Fibroblast of skin of back (primary cell): ENCODE measurements at places on chromosomes 1 and 21.
A peak's percentile ranks its signal among the peaks of the same experiment; 100 is the strongest.

DNA sequence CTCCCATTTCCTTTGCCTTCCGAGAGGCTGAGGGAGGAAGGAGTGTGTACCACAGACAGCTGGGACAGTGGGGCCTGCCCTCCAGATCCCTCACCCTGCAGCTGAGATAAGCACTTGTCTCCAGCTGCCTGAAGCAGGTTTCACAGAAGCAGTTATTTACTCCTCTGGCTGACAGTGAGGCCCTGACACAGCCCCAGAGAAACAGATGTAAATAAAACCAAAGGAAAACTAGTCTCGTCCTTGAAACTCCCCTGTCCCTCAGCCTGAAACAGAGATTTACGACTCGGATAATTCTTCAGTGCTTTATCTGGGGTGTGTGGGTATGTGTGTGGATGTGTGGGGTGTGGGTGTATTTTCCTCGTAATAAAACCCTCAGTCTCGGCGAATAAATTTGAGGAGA lies 181.1 kb downstream of the IGSF21 start:
- no peak for DNase-seq

DNA sequence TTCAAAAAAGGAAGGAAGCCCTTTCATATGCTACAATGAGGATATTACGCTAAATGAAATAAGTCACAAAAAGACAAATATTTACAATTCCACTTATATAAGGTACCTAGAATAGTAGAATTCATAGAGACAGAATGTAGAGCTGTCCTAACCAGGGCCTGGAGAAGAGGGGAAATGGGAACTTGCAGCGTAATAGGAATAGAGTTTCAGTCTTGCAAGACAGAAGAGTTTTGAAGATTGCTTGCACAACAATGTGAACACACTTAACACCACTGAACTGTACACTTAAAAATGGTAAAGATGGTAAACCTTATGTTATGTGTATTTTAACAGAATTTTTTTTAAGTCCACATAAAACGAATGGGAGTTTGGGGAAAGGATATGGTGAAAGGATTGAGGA lies 2.9 kb downstream of the CD1B start:
- DNase-seq = no peak

DNA sequence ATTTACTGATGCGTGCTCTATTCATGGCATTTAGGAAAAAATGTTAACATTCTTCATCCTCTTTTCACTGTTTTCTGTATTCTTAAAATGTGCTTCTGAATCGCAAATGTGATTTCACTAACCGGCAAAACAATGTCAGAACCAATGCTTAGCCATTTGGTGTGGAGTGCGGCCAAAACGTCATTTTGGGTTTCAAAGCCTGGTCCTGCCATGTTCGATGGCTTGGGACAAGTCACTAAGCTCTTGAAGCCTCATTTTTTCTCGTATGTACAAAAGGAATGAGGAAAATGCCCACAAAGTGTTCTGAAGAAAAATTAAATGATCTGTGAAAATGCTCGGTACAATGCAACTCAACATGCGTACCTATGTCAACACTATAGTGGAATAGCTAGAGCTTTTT lies 175.3 kb downstream of the APP start:
- DNase-seq = no peak

DNA sequence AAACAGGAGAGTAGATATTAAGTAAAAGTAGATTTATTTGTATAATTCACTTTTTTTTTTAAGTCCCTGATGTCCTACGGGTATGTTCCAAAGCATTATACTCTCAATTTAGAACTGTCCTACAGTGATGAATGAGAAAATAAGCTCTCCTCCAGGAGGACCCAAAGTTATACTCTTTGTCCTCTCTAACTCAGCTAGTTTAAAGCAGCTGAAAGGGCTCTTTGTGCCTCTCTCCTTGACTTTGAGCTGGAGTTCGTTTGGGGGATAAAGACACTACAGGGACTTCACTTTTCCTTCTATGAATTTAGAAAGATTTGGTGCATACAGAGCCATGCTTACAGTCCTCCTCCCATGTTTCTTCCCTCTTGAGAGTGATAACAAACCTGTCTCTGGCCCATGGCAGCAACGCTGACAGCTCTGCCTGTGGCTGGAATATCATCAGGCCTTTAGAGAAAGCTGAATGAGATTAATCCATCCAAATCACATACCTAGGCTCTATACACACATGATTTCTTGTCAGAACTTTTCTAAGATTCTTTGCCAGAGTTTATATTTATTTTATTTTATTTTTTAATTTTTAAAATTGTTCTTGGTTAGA lies 134.3 kb downstream of the PIK3R3 start:
- DNase-seq = no peak

DNA sequence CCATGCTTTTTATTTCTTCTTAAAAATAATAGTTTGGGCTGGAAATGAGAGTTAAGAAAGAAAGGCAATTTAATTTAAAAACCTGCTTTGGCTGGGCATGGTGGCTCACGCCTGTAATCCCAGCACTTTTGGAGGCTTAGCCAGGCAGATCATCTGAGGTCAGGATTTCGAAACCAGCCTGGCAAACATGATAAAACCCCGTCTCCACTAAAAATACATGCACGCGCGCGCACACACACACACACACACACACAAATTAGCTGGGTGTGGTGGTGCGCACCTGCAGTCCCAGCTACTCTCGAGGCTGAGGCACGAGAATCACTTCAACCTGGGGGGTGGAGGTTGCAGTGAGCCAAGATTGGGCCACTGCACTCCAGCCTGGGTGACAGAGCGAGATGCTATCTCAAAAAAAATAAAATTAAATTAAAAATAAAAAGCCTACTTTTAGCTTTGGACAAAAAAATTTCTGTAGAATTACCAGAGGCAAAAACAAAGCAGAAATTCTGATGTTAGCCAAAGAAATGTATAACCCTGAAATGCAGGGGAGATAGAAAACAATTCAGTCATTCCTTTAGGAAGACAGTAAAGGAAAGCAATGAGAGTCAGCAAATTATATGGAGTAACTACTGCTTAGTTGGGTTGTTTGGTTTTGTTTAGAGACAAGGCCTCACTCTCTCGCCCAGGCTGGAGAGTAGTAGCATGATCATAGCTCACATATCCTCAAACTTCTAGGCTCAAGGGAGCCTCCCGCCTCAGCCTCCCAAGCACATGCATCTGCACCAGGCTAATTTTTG lies 15.7 kb upstream of the IPP start:
- no peak for DNase-seq

DNA sequence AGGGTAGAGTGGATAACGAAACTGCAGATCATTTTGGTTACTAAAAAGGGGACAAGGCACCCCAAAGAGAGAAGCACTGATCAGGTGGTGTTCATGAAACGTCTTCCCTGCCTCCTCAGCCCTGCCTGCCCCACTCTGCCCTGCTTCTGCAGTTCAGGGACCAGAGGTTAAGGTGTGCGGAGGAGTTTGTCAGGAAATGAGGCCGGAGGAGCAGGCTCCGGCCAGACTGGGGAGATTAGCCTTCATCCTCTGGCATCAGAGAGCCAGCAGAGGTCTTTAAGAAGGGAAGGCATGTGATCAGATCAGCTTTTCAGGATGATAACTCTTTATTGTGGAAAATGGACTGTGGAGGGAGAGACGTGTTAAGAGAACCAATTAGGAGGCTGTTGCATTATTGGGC lies 291.9 kb upstream of the NR5A2 start:
- DNase-seq = no peak

- peak; percentile 46 for DNase-seq
These were observed 14.9 kb downstream of the TMEM35B start for GRCh38 chr1:34970220-34970735.

GRCh38 chr1:234605983-234606783 lies 3.8 kb downstream of the IRF2BP2 start:
- peak; percentile 39 for DNase-seq
